ENCODE measurements at places on chromosomes 1 and 21.

- no peak for DNase-seq
These were observed 357.4 kb upstream of the PLXNA2 start for GRCh38 chr1:208601561-208601960.

DNA sequence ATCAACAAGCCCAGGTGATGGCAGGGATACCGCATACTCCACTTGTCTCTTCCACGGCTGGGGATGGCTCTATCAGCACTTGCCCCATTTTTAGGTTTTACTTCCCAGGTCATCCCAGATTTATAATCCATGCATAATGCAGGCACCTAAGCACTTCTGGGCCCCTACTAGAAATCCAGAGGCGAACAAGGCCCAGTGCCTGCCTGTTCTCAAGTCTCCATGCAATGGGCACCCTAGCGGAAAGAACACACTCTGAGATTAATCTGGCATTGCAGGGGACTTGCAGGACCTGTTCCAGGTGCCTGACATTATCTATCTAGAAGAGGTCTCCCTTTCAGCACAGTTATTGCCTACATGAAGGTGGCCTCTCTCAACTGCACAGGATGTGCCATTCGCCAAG, 39.8 kb downstream of the HIVEP3 start:
- no peak for DNase-seq

DNA sequence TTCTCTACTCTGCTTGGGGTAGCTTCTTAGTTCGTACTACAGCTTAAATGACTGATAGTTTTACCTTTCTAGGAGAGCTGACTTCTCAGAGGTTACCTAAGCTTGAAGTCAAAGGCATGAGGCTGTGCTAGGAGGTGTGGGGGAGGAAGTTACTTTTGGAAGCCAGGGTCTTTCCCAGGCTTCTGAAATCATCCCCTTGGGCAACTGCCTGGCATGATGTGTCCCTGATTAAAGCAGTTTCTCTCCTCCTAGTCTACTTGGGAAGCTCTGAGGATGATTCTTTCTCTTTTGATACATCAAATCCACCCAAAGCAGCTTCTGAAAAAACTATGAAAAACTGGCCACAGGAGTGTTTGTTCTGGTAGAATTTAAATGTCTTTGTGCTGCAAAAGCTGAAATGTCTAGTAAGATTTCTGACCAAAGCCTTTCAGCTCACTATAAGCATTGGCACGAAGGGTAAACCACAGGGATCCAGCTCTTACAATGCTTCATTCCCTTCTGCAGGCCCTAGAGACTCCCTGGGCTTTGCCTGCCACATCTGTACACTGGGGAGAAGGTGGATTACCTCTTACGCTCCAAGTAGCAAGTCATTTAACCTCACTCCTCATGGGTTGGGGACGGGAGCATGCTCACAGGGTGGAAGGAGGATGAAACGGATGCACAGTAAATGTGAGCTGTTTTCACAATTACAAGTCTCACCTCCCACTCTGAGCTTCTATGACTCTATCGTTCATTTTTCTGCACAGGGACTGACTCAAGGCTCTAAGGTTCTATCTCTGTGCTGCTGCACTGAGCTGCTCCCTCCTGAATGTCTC, 59.6 kb downstream of the RUNX1 start:
- DNase-seq, result no peak

DNA sequence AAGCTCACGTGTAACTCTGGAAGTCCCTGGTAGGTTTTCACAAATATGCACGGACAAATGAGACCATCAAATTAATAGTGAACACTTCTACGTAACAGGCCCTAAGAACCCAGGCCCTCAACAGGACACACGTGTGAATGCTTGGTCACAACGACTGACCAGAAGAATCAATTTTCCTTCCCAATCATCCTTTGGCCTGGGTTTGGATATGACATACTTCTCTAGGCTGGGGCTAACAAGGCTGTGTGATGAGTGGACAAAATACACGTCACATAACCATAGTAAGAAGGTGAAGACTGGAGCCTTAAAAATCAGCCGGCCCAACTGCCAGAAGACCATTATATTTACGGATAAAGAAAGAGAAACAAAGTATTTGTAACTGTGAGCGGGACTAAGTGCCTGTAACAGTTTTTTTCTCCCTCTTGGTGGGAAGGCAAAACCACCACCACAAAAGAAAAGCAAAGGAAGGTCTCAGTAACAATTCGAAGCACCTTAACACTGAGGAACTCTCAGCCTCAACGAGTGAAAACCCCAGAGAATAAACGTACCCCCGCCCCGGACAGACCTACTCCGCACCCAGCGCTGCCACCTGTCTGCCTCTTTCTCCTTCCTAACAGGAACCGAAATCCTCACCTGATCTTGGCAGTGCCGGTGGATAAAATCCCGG, 450 bp downstream of the SDE2 start:
- DNase-seq, result peak; percentile 9

DNA sequence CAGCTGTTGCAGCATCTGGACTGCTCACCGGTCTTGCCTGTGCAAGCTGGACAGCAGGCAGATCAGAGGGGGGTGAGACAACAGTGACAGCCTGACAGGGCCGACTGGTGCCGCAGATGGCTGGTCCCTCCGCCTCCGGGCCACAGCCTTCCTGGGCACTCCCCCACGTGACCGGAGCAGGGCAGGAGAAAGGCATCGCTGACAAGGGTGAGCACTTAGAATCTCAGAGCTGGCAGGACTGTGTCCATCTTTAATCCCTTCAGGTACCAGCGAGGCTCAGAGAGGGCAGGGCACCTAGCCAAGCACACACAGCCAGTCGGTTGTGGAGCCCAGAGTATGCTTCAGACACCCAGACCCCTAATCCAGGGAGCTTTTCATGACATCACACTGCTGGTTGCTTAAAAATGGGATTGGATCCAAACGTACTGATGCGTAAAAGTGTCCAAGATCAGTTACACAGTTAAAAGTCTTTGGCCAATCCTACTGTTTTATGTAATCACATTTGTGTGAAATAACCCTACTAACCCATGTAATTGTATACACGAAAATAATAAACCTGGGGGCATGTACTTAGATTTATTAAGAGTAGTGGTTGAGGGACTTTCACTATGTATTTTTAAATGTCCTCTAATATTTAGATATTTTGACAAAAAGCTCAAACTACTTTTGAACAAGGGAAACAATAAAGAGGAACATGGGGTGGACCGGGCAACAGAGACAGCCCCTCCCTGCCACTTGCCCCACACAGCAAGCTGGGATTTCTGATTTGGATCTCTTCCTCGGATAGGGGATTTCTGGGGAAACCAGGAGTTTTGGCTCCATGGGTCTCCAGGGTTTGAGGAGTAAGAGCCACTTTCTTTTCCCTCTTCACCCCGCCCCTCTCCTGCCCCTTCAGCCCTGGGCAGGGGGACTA, 758 bp upstream of the CNTN2 start:
- DNase-seq, result no peak

DNA sequence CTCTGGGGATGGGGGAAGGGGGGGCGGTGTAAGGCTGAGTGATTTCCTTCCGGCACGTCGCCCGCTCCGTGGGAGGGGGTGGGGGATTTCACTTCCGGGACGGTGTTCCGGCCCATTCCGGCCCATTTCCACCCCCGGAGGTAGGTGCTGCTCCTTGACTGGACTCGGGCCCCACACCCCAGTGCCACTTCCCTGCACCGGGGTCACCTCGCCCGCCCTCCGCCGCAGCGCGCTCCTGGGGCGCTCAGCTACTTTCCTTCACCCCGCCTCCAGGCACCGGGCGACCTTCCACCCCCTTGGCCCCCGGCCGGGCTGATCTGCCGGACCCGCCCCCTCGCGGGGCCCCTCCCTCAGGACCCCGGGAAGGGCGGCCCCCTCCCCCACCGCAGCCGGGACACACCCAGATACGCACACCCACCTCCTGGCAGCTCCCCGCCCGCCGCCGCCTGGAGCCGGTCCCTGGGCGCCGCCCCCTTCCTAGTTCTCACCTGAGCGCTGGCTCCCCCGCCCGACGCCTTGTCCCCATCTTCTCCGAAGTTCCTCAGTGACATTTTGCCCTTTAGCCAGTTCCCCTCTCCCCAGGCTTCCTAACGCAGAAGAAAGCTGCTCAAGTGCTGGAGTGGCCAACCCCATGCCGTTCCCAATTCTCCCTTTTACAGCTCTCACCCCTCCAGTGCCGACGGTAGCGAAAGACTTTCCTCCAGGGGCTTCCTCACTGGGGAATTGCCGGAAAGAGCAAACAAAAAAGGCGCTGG, at the start of gene ZBTB37:
ZBTB37 (plus strand) TSS at position 115 of the 755 bp plus-strand sequence. CDS start 1,846 bp downstream, outside the sequence.
- DNase-seq, result peak; percentile 74

GRCh38 chr1:91406773-91407389, 2.2 kb upstream of the HFM1 start:
- no peak for DNase-seq

GRCh38 chr1:111234866-111235265, 7.4 kb downstream of the CHI3L2 start:
- DNase-seq, result no peak

- no peak for DNase-seq
These were observed 30.8 kb downstream of the NEK2 start for GRCh38 chr1:211644653-211645052.

- DNase-seq, result no peak
These were observed 8.3 kb downstream of the CNR2 start for GRCh38 chr1:23904748-23905357.

DNA sequence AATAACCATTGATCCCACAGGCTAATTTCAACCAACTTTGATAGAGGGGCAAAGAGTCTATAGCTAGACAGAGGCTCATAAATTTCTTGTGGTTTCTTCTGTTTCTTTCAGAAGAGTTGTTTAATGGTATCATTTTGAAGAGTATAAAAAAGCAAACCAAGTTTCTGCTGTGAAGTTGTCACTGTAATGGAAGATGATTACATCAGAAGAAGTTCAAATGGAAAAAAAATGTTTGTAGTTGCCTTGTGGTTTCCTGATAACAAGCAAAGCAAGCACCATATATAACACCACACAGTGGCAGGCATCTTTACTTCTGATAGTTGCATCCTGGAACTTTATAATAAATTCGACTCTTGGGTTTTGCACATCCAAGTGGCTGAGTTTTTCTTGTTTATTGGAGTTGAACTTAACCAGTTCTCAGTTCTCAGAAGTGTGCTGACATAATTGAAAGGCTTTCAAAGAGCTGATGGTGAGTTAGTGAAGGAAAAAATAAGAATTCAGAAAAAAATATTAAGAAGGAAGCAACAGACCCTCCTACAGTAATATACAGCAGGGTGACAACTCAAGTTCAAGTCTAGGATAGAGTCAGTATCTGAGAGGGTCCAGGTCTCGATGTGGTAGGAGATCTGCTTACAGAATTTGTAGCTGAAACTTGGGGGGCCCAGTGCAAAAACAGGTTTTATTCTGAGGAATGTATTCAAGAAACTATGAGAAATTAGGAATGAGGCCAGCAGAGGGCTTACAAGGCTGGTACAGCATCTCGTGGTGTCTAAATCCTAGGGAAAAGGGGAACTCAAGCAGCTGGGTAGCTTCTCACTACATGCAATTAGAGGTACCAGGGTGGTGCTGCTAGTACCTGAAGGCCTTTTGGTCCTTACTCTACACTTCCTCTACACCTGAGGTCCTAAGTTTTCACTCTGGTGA, 123.5 kb downstream of the CRB1 start:
- peak; percentile 13 for DNase-seq

- no peak for DNase-seq
These were observed 323.5 kb downstream of the RRAGC start for GRCh38 chr1:38536089-38536488.

DNA sequence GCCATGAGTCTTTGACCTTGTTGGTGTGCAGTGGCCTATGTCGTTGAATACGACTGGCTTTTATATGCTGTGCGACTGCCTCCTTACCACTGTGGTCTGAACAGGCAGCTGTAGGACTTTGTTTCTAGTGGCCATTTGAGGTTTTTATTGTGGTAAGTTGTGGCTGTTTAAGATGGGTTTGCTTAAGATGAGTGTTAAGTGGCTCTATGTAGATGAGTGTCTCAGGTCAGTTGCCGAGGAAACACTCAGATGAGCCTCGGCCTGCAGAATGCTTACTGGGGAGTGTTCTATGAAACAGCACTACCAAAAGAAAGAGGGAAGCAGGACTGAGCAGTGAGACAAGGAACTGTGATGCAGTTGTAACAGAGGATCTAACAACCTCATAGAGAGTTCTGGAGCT, 14.9 kb upstream of the CD1C start:
- no peak for DNase-seq

DNA sequence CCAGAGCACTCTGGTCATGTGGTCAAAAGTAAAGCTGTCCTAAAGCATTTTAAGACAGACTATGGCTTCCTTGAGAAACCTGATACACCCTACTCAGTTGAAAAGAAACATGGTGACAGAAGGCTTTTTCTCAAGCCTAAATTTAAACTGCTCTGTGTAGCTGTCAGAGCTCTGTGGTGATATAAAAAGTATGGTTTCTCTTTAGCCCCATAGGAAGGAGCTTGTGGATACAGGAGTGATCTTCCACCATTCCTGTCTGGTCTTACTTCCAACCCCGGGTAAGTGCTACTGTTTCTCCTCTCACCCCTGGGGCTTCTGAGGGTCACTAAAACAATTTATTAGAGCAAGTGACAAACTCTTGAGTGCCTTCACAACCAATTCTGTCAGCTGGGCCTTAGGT, 8.5 kb downstream of the TP53BP2 start:
- DNase-seq, result no peak

DNA sequence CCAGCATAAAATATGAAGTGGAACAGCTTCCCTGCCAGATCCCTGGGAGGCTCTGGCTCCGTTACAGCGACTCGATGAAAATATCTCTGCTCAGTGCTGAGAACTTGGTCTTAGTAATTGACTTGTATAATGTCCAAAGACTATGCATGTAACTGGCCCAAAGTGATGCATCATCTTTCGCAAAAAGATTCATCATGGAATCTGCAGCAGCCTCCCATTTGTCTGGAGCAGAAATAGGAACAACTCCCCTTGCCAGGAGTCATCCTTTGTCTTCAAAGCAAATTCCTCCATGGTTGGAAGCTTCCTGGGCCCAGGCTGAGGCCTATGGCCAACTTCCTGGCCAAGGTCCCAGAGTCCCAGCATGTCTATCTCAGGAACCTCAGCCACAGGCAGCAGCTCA, 16.9 kb upstream of the SLC6A17 start:
- DNase-seq, result no peak

- peak; percentile 53 for DNase-seq
These were observed 129.9 kb downstream of the SLC30A10 start for GRCh38 chr1:219798283-219799030.

GRCh38 chr1:119009312-119009655, 21.1 kb upstream of the TBX15 start:
- DNase-seq, result no peak

DNA sequence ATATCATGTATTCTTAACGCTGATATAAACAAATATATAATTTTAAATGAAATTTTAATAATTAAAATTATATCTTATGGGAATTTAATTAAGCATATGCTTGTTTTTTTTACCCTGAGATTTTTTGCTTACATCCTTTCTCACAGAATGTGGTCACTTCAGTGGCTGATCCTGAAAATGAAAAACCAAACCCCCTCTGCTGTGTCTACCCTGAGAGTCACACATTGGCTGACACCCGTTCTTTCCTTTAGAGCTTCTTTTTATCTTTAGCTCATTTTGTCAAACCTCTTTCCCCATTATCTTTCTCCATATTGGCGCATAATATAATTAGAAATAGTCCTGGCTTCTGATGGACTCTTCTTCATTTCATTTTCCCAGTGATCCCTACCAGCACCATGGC, 10.8 kb upstream of the CACYBP start:
- no peak for DNase-seq

- DNase-seq, result no peak
These were observed 60.1 kb downstream of the C4BPA start for GRCh38 chr1:207164086-207164485.

GRCh38 chr1:162666006-162666645, 33.9 kb downstream of the DDR2 start:
- no peak for DNase-seq

- DNase-seq, result peak; percentile 6
These were observed 395.4 kb upstream of the LRRC7 start for GRCh38 chr1:69172003-69173000.
